Erythroblast (primary cell): ENCODE measurements at places on chromosomes 11 and 22.

DNA sequence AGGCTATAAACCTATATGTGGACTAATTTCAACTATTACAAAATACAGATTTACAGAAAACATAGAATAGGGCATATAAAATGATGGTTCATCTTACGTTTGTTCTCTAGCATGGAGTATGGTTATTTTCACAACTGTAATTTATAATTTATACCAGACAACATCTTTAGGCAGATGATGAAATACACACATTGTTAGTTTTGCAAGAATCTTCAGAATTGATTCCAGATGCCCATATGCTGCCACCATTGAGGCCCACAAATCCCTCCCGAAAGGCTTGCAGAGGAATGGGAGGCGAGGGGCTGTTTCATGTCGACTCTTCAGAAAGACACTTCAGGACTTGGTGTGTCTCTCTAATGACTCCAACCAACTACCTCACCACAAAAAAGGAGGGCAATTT, 6.2 kb downstream of the PTPN5 start:
- DNase-seq: no peak

DNA sequence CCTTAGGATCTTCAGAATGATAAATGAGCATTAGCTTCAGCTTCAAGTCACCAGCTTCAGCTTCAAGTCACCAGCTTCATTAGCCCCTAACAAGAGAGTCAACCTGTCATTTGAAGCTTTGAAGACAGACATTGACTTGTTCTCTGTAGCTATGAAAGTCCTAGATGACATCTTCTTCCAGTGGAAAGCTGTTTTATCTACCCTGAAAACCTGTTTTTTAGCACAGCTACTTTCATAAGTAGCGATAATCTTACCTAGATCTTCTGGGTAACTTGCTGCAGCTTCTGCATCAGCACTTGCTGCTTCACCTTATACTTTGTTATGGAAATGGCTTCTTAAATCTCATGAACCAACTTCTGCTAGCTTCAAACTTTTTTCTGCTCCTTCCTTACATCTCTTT, 85.7 kb downstream of the PGR start:
- DNase-seq: no peak

DNA sequence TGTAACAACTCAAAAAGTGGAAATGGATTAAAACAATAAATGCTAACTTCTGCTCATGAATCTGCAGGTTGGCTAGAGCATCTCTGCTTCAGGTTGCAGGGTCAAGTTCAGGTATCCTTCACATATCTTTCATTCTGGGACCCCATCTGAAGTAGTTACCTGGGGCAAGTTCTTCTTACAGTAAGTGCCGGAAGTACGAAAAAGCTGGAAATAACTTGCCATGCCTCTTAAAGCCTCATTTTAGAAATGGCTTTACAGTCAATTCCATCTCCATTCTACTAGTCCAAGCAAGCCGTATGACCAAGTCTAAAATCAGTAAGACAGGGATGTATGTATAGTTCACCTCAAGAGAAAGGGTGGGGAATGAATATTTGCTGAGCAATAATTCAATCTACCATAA, 93.7 kb downstream of the FCHSD2 start:
- DNase-seq: no peak

DNA sequence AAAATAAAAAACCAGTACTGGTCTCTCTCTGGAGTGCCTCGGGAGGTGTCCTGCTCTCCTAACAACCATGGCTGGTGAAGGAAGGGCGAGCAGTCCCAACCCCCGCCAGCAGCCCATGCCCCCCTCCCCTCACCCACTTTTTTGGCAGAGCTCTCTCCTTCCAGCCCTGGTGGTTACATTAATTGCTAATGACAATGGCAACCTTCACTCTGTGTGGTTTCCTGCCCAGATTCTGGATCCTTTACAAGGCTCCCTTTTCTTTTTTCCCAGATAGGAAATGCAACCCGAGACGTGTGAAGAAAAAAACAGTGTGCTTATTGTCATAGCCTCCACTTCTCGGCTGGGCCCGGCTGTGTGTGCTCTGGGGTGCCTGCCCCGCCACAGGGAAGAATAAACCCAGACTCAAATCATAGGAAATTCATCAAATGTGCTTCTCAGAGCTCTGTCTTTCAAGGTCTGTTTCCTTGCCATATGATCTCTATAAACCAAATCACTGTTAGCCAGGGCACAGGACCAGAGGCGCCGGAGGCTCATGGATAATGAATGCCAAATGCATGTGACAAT, 513.0 kb downstream of the SOX6 start:
- no peak for DNase-seq

DNA sequence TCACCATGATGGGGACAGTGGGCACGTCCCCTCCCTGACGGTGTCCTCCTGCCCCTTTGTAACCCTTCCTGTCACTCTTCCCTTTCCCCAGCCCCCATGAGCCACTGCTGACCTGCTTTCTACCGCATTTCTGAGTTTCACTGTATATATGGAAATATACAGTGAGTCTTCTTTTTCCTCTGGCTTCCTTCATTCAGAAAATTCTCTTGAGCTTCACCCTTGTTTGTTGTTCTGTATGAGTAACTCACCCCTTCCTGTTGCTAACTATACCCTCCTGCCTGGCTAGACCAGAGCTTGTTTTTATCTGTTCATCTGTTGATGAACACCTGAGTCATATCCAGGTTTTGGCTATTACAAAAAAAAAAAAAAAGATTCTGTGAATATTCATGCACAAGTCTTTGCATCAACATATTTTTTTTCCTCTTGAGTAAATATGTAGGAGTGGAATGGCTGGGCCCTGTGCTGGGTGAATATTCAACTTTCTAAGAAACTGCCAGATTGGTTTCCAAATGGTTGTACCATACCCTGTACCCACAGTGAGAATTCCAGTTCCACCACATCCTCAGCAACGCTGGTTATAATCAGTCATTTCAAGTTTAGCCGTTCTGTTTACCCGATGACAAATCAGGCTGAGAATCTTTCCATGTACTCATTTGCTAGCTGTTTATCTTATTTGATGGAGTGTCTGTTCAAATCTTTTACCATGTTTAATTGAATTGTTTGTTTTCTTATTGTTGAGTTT, 62.0 kb downstream of the IGF2 start:
- no peak for DNase-seq

DNA sequence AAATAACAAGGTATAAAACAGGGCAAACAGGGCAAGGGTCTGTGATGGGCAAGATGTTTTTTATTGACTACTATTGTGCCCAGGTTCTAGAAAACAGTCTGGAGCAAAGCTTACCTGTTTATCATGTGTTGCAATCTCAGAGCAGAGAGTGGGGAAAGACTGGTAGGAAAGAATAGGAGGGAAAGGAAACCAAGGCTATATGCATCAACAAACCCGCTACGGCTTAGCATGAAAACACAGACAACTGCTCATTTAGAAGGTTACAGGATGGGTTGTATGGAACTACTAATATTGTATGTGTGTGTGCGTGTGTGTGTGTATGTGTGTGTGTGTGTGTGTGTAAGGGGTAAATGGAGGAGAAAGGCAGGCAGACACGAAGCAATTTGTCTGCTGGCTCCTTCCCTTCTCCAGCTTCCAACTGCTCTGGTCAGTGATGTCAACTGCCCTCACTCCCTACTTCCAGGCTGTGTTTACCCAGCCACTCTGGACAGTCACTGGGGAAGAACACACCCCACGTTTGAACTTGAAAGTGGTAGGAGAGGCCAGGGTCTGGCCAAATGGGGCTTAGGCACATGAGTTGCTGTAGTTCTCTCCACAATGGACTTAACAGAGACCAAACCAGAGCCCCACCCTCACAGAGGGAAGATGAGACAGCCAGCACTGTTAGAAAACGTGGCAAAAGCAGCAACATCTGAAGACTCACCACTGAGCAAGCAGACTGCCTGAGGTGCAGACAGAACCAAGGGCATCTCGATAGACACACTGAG, 47.0 kb downstream of the GAB2 start:
- no peak for DNase-seq

DNA sequence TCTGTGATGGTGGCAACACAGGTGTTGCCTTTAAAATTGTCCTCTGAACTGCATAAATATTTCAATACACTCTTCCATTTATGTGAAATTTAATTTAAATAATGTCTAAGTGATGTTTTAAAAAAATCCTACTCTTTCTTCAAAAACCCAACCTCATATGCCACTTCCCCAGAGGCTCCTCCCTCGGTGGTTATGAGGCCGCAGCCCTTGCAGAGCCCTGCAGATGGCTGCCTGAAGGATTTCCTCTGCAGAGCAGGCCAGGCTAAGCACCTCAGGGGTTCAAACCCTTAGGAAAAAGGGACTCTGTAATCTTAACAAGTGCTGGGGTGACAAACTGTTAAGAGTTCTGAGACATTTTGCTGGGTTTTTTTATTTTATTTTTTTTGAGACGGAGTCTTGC, 25.2 kb downstream of the MORC2 start:
- no peak for DNase-seq

GRCh38 chr22:35436421-35436820, 36.5 kb downstream of the MCM5 start:
- no peak for DNase-seq

- no peak for DNase-seq
Measured at GRCh38 chr11:31484497-31484896, 24.9 kb downstream of the IMMP1L start.

- no peak for DNase-seq
Measured at GRCh38 chr22:49411236-49411635, 416.4 kb downstream of the BRD1 start.

DNA sequence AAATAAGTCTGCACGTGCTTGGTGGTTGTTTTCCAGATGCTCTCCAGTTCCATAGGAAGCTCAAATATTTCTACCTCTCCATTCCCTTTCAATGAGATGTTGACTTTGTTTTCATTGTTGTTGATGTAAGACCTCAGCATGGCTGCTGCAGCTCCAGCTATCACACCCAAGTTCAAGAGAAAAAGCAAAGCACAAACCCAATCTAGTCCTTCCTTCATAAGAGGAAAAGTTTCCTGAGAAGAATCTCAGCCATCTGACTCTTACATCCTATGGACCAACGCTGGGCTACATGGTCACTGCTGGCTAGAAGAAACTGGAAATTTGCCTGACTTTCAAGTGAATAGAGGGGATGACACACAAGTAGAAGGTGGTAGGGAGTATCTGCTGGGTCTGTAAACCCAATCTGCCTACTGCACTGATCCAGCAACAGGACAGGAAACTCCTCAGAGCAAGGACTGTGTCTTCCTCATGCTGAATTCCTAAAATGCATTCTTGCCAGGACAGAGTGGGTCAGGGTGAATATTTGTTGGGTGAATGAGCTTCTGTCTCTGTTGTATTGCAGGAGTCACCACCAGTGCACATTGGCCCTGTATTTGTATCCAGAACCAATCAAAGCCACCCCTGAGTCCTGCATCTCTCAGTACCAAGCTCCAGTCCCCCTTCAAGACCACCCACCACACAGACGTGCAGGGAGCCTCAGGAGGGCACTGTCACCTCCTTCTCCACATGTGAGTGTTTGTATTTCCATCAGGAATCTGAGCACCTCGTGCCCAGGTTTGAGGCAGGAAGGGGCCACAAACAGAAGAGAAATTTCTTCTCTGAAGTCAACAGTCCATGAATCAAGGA, 118.0 kb upstream of the IGLL5 start:
- no peak for DNase-seq

DNA sequence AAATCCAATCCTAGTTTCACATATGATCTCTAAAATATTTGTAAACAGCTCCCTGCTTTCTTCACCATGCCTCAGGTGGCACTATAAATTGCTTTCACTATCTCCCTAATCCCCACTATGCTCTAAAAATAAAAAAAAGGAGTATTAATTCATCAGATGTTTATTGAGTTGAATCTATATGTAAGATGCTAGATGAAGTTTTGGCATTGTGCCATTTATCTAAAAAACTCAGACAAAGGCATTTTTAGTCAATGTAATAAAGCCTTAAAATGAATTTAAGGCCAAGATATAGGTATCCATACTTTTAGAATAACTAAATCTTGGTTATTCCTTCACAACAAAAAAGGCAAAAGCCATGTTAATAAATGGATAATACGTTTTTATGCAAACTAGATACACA, 373.9 kb downstream of the ETS1 start:
- DNase-seq: no peak

- DNase-seq: no peak
Measured at GRCh38 chr11:569158-569885, 6.9 kb upstream of the PHRF1 start.

DNA sequence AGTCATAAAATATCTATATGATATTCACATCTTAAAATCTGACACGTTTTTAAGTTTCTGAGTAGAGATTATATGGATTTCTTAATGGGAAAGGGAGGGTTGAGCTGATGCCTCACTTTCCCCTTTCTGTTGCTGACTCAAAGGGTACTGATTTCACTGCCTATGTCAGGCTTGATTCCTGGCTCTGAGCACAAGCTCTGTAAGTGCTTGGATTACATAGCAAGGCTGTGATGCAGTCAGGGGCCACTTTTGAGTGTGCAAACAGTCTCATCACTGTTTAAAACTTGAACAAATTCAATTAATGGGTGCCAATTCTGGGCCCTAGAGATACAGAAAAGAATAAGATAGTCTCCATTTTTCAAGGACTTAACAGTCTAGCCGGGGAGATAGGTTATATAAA, 14.4 kb downstream of the ATXN10 start:
- DNase-seq: no peak

- peak; percentile 27 for DNase-seq
Measured at GRCh38 chr11:73875840-73876239, 806 bp downstream of the COA4 start.

- peak; percentile 33 for DNase-seq
Measured at GRCh38 chr22:28369854-28370253, 309.8 kb downstream of the TTC28 start.

GRCh38 chr11:65470433-65471049, 28.3 kb upstream of the MALAT1 start:
- no peak for DNase-seq
